ENCODE measurements at places on chromosomes 6 and 20. TPM values are rescaled to one million over a fixed set of nuclear protein-coding genes. Genes with fewer than 3 reads are reported as not detected.

- no peak for DNase-seq
These were observed 167.9 kb upstream of the KCNG1 start for GRCh38 chr20:51190783-51191180.

TSPO2 gene
- not detected for total RNA-seq

GRCh38 chr6:7486951-7487350 lies 54.5 kb upstream of the DSP start:
- no peak for DNase-seq

- DNase-seq = no peak
These were observed 8.2 kb upstream of the TRERF1 start for GRCh38 chr6:42459888-42460287.

DNA sequence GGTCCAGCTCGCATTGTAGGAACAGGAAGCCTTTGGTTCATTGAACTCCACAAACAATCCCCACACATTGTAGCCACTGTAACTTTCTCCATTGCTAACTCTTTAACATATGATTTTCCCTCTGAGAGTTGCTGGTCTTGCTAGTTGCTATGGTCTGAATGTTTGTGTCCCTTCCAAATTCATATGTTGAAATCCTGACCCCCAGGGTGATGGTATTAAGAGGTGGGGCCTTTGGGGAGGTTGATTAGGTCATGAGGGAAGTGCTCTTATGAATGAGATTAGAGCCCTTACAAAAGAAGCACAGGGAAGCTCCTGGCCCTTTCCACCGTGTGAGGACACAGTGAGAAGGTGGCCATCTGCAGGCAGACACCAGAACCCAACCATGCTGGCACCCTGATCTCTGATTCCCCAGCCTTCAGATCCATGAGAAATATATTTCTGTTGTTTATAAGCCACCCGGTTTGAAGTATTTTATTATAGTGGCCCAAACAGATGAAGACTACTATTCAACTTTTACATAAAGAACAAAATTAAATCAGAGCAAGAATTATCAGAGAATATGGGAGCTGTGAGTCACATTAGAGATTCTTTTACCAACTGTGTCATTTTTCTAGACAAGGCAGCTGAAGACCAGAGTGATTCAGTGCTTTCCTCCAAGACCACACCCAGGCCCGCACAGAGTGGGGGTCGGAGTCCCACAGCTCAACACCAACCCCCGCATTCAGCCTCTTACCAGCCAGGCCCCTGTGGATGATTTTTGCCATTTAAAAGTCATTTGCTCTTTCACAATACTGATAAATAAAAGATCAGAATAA lies 143.0 kb downstream of the SAMD5 start:
- DNase-seq = no peak

B3GALT4 gene
- 9.5 TPM for total RNA-seq

DNA sequence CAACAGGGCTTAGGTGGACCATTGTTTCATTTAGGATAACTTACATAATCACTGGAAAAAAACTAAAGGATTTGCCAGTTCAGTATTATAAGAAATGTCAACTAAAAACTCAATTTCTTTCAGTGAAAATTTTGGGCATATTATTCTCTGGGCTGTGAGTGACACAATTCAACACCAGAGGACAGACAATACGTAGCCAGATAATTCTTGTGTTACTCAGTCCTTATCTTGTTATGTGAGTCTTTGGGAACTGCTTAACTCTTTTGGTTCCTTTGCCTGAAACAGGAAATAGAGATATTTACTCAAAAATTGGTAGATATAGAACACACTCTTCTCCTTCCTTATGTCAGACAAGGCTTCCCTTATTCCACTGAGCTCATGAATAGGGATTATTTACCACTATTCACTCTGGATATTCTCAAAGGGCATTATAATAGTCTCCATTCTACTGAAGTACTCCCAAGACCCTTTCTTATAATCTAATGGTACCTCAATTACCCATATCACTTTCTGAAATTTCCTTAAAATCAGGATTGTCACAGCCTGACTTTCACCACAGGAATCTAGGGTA lies 4.9 kb upstream of the BEND6 start:
- DNase-seq = no peak

DNA sequence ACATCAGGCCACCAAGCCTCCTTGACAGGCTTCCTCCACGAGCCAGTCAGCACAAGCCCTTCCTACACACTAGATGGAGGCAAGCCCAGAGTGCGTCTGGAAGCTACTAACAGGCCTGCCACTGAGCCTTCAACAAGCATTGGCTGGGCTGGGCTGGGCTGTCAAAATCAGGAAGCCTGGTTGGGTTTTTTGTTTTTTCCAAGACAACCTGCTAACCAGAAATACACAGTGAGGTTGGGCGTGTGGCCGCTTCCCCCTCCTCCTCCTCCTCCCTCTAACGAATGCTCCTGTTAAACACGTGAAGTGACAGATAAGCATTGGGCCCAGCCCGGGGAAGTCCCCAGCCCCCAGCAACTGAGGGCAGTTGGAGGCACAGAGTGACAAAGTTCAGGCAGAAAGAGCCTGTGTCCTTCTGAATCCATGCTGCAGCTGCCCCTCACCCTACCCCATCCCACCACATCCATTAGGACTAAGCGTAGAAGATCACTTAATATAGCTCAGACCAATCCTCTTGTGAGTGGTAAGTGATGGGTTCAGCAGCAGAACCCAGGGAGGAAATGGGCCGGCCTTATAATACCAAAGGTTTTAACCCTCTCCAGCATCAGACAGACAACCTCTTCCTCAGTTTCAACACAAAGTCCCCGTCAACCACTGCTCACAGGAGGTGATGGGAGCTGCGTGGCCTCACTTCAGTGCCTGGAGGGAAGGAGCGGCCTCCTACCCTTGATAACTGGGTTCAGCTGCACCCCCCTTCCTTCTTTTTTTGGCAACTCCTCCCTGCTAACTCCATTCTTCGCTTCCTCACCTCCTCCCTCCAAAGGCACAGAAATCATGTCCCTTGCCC lies 1.1 kb downstream of the NFATC2 start:
- DNase-seq = peak; percentile 93

- DNase-seq = peak; percentile 34
These were observed 42.3 kb upstream of the TMEM181 start for GRCh38 chr6:158517581-158517980.

GRM1 gene
- total RNA-seq = not detected

- DNase-seq = no peak
These were observed 95.5 kb upstream of the AGPAT4 start for GRCh38 chr6:161369339-161369738.

GRCh38 chr6:153849072-153849779 lies 189.8 kb upstream of the OPRM1 start:
- DNase-seq = no peak

RUNX2 gene
- 0.83 TPM for total RNA-seq

DNA sequence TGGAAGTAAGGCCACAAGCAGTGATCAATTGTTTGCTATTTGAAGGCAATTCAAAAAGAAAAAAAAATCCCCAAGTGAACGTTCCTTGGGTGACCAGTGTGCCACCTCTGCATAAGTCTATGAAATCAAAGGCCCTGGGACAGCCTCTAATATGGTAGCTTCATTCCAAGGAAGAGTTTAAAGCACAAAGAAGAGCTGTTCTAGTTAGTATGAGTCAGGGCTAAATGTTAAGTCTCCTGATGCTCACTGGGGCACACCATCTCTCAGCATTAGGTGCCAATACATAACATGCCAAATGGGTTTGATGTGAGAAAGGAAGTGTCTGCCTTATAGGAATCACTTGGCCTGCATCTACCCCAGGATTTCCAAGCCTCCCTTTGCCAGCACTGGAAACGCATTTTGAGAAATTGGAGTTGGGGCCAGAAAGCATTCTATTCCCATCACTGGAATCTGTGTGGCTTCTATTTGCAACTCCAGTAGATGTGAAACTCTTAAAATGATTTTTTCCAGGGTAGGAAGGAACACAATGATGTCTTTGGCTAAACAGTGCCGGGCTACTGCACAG lies 13.0 kb downstream of the UNC5CL start:
- no peak for DNase-seq

EEF1A2 gene
- total RNA-seq = 0.42 TPM

CDH4 gene
- total RNA-seq = 0.65 TPM

GRCh38 chr20:57596998-57597939 lies 23.0 kb downstream of the ZBP1 start:
- DNase-seq = peak; percentile 91

- no peak for DNase-seq
These were observed 77.7 kb upstream of the SLC22A23 start for GRCh38 chr6:3534599-3534998.

GRCh38 chr6:85460921-85461797 lies 11.3 kb downstream of the NT5E start:
- no peak for DNase-seq

GRCh38 chr20:8876366-8876765 lies 192.5 kb upstream of the PLCB4 start:
- no peak for DNase-seq

- DNase-seq = peak; percentile 93
These were observed 255.9 kb downstream of the SYNE1 start for GRCh38 chr6:152380993-152381898.

All from posterior vena cava (tissue), 2 donors.